Stimulated activated CD8-positive, alpha-beta memory T cell treated with anti-CD3 and anti-CD28 coated beads, Interleukin-7, amount 100 ng/mL, for 1 hour (primary cell): ENCODE measurements at places on chromosomes 5 and 9.
A peak's percentile ranks its signal among the peaks of the same experiment; 100 is the strongest.

DNA sequence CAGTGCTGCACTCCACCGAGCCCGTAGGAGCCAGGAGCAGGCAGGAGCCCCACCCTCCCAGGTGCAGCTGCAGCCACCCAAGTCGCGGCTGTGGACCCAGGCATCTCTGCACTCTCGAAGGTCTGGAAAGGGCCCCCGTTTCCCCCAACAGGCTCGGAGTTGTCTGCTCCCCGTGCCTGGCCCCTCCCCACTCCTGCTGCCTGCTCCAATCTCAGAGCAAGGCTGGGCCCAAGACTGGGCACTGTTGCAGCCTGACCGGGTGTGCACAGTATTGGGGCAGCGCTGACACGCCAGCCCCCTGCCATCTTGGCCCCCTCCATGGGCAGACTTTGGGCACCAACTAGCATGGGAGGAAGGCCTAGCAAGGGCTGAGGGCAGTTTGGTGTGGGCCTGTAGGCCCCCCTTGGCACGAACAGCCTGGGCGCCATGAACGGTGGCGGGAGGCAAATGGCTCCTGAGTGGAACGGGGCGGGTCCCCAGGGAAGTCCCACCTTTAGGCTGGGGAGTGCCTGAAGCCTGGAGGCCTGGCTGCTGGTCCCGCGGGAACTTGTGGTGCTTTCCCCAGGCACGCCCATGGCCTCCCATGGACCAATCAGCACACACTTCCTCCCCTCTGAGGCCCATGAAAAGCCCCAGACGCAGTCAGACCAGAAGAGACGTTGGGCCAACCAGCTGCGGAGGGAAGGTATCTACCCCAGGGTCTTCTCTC is 60.4 kb downstream of the PSAT1 start:
- DNase-seq, result no peak

GRCh38 chr5:171579976-171580411 is 160.5 kb downstream of the FGF18 start:
- no peak for DNase-seq

DNA sequence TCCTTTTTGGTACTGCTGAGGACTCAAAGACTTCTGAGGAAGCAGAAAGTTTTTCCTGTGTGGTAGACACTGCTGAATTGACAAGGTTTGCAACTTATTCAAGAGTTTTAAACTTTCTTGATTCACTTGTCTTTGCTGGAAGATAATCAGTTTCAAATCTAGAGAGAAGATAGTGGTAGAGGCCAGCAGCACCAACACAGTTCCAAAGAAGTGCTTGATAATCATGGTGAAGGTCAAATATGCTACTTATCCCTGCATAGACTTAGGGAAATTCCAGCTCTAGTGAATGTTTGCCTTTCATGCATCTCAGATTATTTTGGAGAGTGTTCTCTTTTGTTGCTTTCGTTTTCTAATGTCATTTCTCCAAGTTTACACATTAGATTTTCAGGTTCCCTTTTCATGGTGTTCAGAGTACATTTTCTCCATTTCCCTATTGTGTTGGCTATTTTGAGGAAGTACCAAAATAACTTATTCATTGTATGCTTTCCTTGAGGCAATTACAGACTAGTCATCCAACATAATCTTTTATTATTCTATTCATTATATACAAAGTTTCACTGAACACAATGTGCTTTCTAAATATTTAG is 550 bp downstream of the IFNE start:
- DNase-seq, result no peak

DNA sequence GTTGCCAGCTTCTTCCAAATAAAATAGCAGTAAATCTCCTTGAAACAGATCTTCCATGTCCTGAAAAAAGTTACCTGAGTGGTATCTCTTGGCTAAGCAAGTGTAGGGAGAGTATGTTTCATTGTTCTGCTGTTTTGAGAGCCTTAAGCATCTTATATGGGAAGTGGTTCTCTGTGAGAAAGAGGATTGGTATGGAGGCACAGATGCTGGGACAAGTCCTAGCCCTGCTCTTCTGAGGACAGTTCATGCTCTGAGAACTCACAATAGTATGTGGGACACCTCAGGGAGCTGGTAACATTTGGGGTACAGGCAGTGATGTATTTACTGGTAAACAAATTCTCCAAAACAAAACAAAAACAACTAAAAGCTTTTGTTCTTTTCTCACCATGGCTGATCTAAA is 2.0 kb downstream of the PPP3R2 start:
- DNase-seq, result no peak

DNA sequence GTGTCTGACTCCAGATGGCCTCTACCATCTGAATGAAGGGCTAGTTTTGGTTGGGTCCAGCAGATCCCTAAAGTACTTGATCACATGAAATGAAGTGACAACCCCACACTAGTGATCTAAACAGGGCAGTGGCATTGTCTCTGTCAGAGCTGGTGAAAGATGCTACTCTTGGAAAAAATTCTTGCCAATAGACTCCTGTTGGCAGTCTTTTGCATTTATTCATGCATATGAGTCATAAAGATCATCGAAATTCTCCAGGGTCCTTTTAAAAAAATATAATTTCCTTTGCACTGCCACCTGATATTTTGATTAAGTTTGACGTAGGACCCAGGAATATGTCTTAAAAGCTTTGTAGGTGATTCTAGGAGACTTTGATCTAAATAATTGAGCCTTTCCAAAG is 135.1 kb upstream of the ELL2 start:
- DNase-seq, result no peak

GRCh38 chr5:17000291-17000939 is 64.3 kb upstream of the MYO10 start:
- no peak for DNase-seq

GRCh38 chr9:107363516-107364152 is 80.6 kb downstream of the RAD23B start:
- no peak for DNase-seq

GRCh38 chr5:173328844-173329490 is 753 bp upstream of the STC2 start:
- no peak for DNase-seq

DNA sequence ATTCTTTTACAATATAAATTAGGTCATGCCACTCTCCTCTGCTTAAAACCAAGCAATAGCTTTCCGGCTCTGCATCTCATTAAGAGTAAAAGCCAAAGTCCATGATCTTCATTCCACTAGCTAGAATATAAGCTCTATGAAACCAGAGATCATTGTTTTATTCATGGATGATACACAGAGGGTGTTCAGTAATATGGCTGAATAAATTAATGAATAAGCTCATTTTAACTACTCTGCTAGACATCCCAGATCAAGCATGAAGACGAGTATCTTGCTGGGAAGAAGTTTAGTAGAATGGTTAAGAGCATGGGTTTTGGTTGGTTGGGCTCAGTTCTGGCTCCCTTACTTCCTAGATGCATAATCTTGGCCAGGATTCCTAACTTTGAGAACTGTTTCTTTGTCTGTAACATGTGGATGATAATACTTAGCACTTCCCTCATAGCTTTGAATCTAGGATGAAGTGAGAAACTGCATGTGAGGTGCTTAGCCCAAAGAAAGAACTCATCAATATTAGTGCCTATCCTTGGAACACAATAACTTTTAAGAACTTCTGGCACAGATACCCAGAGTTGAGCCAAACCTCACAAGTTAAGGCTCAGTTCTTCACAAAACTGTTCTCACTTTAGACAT is 106.8 kb downstream of the MSX2 start:
- no peak for DNase-seq

DNA sequence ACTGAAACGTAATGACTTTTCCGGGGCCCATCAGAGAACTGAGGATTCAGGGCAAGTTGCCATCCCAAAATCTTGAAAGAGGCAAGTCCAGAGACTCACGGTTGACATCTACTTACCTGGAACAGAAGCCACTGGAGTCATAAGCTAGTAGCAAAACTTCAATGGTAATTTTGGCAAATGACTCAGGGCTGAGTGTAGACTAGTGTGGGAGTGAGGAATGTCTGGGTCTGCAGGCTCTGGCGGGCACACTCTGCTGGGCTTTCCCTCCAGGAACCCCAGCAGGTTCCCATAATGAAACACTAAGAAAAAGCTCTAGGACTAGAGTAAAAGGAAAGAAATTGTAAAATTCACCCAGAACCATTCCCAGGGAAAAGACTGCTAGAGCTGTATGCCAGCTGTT is 122.9 kb upstream of the NFIL3 start:
- DNase-seq, result no peak

GRCh38 chr9:70069704-70070103 is 26.1 kb downstream of the MAMDC2 start:
- DNase-seq, result no peak

- DNase-seq, result no peak
Measured at GRCh38 chr9:27791311-27791710, 218.0 kb upstream of the C9orf72 start.

- DNase-seq, result peak; percentile 18
Measured at GRCh38 chr9:100216178-100216787, 117.2 kb downstream of the INVS start.

DNA sequence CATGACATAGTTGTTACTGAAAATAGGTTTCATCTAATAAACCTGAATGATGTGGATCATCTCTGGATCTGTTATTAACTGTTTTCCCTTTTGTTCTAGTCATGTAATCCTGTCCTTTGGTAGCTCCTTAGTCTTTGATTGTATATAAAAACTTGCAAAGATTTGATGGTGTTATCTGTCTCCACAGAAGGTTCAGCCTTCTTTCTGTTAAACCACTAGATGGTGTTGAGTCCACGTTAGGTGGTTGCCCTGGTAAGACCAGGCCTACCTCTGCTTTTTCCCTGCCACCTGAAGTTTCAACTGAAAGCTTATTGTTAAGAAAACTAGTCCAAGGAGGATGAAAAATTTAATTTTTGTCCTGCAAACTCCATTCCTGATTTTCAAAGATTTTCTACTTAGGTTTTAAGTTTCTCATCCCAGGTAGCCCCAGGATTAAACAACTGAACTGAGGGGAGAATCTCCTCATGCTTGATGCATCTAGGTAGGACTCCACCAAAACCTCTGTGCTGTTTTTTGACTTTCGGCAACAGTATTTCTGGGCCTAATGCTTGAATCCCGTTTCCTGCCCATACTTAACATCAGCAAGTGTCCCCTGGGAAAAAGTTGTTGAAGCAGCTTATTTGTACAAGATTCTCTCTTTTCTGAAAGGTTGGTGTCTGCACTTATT is 68.5 kb downstream of the RICTOR start:
- no peak for DNase-seq

GRCh38 chr9:76962732-76963131 is 56.7 kb upstream of the FOXB2 start:
- no peak for DNase-seq

DNA sequence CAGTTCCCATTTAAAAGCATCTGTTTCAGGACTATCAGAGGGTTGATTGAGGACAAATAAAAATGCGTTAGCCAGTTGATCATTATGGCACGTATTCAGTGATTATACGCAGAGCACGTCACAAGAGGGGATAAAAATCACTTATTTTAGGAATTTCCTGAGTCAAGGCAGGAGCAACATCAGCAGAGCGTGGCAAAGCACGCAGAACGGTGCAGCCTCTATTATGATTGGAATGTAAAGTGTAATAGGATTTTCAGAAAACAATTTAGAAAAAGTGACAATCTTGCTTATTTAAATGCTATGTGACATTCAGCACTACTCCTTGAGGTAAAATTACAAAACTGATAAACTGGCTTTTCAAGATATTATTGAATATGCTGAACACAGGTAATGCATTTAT is 413.6 kb upstream of the DAP start:
- DNase-seq, result no peak

- no peak for DNase-seq
Measured at GRCh38 chr5:143559586-143560109, 156.2 kb upstream of the NR3C1 start.

DNA sequence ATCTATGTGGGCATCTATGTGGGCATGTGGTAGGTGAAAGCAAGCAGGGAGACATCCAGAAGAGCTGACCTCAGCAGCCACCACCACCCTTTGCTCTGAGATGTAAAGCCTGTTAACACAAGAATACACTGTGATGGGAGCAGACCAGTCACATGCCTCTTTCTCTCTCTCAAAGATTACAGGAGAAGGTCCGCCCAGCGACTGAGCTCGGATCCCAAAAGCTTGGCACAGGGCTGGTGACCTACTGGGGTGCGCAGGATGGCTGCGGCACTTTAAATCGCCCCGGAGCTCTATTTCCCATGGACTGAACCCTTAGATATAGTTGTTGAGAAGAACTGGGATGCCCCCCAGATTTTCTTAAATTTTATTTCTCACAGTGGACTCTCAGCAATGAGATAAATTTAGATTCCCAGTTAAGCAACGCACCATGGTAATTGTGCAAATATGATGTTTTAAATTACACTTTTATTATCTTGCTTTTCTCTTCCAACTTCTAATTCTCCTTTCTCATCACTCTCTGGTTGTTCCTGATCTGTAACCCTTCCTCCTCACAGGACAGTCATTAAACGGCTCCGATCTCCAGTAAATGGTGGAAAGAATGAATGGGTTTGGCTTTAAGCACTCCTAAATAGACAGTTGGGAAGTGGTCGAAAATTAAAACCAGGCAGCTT is 37.7 kb upstream of the ICE1 start:
- DNase-seq, result no peak

DNA sequence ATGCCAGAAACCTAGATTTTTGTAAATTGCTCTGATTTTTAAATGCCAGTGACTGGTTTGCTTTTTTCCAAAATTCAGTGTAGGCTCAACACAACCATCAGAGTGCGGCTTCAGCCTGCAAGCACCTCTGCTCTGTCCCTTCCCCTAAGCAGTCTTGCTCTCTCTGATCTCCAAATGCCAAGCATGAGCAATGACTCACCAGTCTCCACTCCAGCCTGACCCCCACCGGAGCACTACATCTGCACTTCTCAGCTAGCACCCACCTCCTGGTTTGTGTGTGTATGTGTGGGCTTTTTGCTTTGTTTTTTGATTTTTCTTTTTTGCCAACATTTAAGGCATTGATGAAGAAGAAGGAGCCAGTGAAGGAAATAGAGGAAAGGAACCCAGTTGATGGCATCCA is 61.4 kb upstream of the ADRA1B start:
- no peak for DNase-seq

DNA sequence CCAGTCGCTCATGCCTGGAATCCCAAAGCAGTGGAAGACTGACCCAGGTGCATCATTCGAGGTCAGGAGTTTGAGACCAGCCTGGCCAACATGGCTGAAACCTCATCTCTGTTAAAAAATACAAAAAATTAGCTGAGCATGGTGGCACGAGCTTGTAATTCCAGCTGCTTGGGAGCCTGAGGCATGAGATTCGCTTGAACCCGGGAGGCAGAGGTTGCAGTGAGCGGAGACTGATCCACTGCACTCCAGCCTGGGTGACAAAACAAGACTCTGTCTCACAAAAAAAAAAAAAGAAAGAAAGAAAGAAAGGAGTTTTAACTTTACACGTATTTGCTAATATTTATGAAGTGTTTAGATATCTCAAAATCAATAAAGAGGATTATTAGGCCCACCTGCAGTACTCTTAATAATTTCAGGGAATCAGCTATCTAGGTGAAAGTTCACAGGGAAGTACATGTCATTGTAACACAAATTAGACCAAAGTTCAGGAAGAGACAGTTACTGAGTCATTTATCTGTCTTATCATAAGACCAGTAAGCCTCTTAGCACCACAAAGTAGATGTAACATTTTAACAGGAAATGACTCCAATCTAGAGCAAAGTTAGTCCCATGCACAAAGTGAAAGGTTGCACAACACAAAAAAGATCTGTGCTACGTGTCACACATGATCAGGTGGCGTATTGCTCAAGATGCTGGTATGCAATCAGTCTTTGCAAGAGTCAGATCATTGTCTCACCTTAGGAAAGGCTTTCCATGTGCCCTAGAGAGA is 34.1 kb upstream of the PLIN2 start:
- DNase-seq, result no peak
